OCI-LY7 (cell line): ENCODE measurements at places on chromosomes 12 and 14.
A peak's percentile ranks its signal among the peaks of the same experiment; 100 is the strongest.

GRCh38 chr14:80206351-80207080, 4.8 kb downstream of the DIO2 start:
- DNase-seq = no peak

DNA sequence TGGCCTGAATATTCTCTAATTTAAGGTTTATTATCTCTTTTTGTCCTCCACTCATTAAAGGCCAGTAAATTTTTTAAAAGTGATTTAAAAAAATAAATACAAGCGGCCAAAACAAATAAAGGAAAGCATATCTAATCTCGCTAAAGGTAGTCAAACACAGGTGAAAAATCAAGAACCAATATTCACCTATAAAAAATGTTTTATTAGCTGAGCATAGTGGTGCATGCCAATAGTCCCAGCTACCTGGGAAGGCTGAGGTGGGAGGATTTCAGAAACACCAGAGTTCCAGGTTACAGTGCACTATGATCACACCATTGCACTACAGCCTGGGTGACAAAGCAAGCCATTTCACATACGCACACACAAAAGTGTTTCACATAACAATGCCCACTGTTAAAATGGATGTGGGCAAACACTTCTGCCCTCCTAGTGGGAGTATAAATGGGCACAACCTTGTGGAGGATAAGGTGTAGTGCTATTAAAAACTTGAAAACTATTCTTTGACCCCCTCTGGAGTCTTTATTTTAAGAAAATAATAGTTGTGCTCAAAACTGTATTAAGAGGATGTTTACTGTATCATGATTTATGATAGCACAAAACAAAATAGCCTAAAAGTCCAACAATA, 32.7 kb upstream of the NAP1L1 start:
- no peak for DNase-seq

- DNase-seq = no peak
Observed at GRCh38 chr14:33040372-33041140, 101.9 kb downstream of the NPAS3 start.

GRCh38 chr14:68576496-68577244, 216.2 kb downstream of the ZFP36L1 start:
- DNase-seq = no peak

- no peak for DNase-seq
Observed at GRCh38 chr12:27575762-27576118, 51.7 kb downstream of the PPFIBP1 start.

DNA sequence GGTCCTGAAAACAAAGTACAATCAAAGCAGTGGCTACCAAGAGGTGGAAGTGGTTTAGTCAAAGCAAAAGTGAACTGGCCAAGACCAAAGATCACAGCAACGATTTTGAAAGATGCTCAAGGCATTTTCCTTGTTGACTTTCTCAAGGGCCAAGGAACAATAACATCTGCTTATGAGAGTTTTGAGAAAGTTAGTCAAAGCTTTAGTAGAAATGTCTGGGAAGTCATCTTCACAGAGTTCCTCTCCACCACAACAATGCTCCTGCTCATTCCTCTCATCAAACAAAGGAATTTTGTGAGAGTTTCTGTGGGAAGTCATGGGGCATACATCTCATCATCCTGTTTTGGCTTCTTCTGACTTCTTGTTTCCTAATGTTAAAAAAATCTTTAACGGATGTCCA, 80.1 kb downstream of the PLEKHA5 start:
- DNase-seq = no peak

DNA sequence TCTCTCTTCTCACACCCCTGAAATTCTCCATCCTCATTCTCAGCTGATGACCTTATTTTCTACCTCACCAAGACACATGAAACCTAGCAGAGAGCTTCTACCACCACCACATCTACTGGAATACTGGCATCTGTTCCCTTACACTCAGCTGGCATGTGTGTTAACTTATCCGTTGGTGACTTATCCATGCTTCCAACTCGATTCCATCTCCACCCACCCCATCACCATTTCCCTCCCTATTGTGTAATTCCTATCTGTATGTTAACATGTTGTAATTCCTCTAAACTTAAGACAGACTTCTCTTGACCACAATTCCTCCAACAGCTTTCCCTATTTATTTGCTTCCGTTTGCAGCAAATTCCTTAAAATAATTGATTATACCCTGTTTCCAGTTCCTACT, 15.4 kb downstream of the C1S start:
- DNase-seq = no peak

DNA sequence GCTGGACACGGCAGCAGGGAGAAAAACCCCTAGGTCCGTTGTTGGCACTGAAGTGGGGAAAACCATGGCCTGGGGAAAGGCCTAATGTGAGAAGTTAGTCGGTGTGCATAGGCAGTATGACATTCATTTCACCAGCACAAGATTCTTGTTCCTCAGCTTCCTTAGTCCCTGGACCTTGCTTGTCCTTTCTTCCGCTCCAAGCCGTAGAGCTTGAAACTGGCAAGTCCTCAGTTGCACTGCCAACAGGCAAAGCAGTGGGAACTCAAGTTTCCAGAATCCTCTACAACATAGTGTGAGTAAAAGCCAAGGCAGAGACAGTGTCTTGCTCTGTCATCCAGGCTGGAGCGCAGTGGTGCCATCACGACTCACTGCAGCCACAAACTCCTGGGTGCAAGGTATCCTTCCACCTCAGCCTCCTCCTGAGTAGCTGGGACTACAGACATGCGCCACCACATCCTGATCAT, 138.5 kb upstream of the AMIGO2 start:
- DNase-seq = peak; percentile 34

GRCh38 chr12:130461839-130462557, 124.3 kb downstream of the PIWIL1 start:
- no peak for DNase-seq

GRCh38 chr12:100229036-100229635, 28.5 kb downstream of the ACTR6 start:
- DNase-seq = peak; percentile 21

DNA sequence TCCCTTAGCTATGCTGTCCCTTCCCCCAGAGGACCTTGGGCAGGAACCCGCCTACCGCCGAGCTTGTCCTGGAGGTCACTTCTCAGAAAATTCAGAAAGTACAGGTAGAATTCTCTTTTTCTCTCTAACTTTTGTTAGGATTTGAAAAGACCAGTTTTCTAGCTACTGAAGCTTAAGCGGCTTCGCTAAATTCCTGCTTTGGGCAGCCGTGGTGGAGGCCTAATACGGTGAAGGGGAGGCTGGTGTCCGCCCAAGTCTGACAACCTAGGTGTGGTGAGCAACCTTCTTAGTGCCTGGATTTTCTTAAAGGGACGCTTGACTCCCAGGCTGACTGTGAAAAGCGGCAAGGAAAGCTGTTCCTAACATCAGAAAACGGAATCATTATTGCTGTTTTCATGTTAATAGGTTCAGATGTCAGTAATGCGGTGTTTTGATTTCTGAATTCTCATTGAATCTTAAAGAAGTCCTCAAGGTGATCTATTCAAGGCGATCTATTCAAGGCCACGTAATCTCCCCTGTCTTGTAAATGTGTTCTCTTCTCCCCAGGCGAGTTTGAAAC, 835 bp downstream of the FGD4 start:
- DNase-seq = no peak

- DNase-seq = peak; percentile 42
Observed at GRCh38 chr12:120847392-120847791, 56.8 kb downstream of the SPPL3 start.

GRCh38 chr12:55296469-55296868, at the start of gene OR6C6:
Gene OR6C6, minus strand, starts transcription at chr12:55296569. Its CDS starts 1,337 bp downstream, at chr12:55295232.
- no peak for DNase-seq

DNA sequence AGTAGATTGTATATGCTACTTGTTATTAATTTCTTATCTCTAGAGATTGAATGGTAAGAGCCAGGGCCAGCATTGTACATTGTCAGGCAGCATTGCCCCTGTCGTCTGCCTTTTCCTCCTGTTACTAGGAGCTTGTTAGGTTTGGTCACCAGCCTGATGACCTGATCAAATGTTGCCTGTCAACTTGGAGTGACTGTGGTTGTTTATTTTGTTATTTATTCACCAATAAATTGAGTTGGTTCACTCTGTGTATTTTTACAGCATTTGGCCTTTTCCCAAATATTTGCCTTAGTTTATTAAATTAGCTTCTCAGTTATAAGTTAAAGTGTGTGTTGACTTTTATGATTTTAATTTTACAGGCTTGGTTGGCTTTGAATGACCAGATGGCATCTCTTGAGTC, 88.4 kb downstream of the PRKCH start:
- DNase-seq = no peak

- peak; percentile 65 for DNase-seq
Observed at GRCh38 chr12:52870361-52871290, 21.8 kb upstream of the KRT78 start.

GRCh38 chr14:68977718-68978171, 1.4 kb downstream of the ACTN1 start:
- no peak for DNase-seq

DNA sequence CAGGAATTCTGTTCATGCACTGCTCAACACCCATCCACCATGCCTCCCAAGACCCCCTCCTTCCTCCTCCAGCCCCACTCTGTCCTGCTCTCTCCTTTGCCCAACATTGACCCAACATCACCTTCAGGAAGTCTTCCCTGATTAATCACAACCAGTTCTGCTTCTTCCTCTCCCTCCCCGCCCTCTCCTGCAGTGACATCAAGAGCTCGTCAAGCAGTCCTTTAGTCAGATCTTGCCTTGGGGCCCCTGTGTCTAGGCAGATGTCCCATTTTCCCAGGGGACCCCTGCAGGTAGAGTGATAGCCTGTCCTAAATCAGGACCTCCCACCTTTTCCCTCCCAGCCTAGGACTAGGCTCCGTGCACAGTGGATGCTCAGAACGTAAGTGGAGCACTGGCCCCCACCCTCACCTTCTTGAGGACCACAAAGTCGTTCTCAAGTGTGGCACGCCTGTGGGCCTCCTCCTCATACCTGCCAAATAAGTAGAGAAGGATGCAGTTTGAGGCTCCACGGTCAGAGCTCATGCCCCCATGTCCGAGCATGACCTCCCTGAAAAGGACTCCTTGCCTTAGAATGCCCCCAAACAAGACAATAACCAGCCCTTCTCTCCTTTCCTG, 2.3 kb downstream of the KRT78 start:
- no peak for DNase-seq

GRCh38 chr14:103091041-103091882, 3.3 kb upstream of the EXOC3L4 start:
- DNase-seq = peak; percentile 62

DNA sequence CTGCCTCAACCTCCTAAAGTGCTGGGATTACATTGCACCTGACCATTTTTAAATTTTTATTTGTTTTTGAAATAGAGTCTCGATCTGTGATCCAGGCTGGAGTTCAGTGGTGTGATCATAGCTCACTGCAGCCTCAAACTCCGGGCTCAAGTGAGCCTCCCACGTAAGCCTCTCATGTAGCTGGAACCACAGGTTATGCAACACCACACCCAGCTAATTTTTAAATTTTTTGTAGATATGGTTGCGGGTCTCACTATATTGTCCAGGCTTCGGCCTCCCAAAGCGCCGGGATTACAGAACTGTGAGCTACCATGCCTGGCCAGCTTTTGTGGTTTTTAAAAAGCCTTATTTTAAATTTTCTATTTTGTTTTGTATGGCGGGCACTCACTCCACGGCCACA, 2.2 kb upstream of the DRAM1 start:
- no peak for DNase-seq

DNA sequence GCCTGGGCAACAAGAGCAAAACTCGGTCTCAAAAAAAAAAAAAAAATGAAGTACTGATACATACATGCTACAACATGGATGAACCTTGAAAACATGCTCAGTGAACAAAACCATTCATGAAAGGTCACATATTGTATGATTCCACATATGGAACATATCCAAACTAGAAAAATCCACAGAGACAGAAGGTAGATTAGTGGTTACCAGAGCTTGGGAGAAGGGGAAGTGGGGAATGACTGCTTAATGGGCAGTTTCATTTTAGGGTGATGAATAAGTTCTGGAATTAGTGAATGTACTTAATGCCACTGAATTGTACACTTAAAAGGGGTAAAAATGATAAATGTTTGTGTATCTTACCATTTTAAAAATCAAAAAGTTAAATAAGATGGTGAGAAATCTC, 2.7 kb downstream of the ITGB7 start:
- DNase-seq = no peak

DNA sequence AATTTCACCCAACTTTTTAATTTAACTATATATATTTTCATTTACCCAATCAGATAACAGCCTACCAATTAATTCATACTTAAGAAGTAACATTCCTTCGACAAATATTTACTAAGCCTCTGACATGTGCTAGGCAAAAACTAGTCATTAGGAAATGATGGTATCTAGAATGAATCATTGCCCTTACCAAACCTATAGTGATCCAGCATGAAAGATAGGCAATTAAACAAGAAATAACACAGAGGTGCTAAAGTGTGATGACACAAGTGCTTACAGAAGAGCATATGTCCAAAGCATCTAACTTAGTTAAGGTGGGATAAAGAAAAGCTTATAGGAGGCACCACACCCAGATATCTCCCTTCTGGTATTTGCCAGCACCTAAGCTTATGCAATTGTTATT, 166.5 kb upstream of the RASSF8 start:
- DNase-seq = no peak

- peak; percentile 30 for DNase-seq
Observed at GRCh38 chr12:54196396-54196795, 7.6 kb upstream of the SMUG1 start.

DNA sequence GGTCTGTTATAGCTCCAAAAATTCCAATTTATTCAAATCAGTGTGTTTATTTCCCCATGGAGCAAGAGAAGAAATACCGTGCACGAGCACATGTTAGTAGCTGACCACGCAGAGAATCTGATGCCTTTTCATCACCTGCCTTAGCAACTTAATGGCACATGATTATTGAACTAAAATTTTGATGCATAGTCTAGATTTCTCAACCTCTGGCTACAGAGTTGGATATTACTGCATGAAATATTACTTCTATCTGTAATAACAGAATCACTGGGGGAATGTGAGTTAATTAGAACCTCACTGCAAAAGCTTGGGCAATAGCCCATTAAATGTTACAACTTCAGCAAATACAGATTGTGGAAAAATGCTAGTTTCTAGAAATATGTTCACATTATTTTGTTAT, 335.8 kb downstream of the FLRT2 start:
- no peak for DNase-seq

- DNase-seq = no peak
Observed at GRCh38 chr14:103724116-103724515, 8.5 kb downstream of the ZFYVE21 start.

GRCh38 chr12:94289461-94290312, 141.3 kb downstream of the PLXNC1 start:
- no peak for DNase-seq
